ENCODE measurements at places on chromosomes 2 and 18.

DNA sequence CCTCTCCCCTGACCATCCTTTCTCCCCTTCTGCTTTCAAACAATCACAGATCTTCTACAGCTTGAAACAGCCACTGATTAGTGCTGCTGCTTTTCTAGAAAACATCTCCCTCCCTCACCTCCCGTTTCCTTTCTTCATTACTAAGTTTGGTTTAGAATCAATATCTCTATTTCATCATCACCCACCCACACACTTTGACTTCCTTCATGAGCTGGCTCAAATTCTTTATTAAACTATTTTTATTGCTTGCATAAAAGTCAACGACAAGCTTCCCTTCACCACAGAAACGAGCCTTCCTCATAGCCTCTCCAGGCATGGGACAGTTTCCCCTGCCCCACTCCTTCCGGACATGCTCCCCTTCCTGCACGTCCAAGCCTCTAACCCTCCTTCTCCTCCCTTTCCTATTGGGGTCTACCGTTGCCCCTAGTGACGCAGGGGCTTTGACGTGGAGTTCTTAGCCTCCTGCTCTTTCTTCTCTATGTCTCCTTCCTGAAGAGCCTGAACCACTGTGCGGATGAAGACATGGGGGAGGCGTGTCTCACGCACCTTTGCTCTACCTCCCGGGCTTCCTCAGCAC is 172.0 kb downstream of the AFF3 start:
- peak; percentile 61 for DNase-seq

DNA sequence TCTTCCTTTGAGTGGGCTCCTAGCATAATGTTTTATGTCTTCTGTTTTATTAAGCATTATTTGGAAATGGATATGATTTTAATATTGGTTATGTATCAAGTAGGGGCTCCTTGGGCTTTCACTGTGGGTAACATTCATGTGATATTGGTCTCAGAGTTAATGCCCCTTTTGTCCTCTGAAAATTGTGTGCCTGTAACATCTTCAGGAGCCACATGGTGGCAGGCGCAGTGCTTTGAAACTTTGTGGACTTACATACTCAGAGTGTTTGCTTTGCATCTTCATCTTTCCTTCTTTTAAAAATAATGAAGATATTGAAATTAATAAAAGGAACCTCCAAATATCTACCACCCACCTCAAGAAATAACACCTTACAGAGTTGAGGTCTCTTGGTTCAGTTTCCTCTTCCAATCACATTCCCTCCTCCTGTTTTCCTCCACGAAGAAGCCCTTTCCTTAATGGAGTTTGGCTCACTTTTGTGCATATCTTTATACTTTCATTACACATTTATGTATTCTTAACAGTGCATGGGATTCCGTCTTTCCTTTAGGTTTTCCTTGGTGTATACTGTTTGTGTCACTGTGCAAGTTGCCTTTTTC is 73.5 kb downstream of the LIMS1 start:
- peak; percentile 36 for DNase-seq

- no peak for DNase-seq
These were observed 70.9 kb downstream of the NFATC1 start for GRCh38 chr18:79466591-79466990.

GRCh38 chr2:15412779-15413178 is 148.4 kb downstream of the NBAS start:
- DNase-seq = no peak

DNA sequence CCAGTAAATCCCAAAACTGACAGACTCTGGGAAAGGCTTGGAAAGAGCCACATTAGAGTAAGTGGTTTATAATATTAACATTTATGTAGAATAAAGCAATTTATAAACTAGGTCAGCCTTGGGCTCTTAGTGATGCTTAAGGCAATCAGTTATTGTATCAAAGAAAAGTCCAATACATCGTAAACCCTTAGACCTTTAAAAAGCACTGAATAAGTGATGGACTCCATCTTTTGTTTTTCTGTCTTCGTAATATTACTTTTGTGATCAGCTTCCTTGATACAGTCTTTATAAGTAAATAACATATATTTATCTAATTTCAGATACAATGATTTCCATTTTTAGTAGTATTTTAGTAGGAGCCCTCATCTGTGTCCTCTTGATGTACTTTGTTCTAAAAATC is 28.7 kb downstream of the DDX1 start:
- DNase-seq = no peak

GRCh38 chr2:73285159-73285739 is 971 bp upstream of the FBXO41 start:
- no peak for DNase-seq

DNA sequence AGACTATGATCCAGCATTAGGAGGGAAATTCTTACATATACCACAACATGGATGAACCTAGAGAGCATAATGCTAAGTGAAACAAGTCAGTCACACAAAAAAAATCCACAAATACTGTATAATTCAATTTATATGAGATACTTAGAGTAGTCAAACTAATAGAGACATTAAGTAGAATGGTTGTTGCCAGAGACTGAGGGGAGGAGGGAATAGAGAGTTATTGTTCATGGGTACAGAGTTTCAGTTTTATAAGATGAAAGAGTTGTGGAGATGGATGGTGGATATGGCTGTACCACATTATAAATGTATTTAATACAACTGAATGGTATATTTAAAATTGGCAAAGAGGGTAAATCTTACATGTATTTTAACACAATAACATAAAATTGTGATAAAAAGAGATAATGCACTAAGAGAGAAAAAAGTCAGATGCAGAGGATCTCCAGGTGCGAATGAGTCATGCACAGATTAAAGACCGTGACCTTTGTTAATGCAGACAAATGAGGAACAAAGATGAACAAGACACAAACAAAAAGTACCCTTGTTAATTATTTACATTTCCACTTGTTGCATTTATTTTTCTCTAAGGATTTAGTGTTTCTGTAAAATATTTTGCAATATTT is 541.7 kb upstream of the MEX3C start:
- no peak for DNase-seq
